T-helper 2 cell treated with Interferon-gamma antibody and Interleukin-4, amounts not matched to agents 5 μg/mL and 100 μg/mL, for 36 hours (primary cell): ENCODE measurements at places on chromosomes 13 and 19.
A peak's percentile ranks its signal among the peaks of the same experiment; 100 is the strongest.

DNA sequence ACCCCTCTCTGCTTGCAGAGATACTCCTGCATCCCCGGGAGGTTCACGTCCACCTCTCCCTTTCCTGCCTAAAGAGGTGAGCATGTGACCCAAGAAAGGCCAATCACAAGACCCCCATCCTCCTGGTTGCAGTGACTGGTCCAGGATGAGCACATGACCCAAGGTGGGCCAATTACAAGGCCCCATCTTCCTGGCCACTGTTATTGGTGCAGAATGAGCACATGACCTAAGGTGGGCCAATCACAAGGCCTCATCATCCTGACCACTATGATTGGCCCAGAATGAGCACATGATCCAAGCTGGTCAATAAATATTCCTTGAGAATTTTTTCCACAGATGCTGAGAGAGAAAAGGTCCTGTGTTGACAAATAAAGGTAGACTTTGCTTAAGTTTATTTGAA is 350.7 kb downstream of the EFNB2 start:
- DNase-seq, result no peak

- DNase-seq, result no peak
Observed at GRCh38 chr19:31499281-31500196, 150.3 kb upstream of the TSHZ3 start.

DNA sequence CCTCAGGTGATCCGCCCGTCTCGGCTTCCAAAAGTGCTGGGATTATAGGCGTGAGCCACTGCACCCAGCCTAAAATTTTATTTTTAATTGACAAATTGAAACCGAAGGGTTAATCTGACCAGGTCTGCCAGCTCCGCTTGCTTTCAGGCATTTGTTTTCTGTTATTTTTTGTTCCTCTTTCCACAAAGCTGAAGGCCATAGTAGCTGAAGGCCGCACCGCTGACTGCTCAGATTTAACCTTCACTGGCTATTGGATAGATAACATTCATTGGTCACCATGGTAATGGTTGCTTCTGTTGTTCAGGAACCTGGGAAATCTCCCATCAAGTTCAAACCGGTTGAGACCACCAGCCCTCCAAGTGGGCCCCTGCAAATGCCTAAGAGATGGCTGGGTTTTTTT is 124.5 kb upstream of the USP29 start:
- DNase-seq, result no peak

GRCh38 chr19:44313231-44313630 is 8.4 kb upstream of the ZNF235 start:
- DNase-seq, result no peak

- no peak for DNase-seq
Observed at GRCh38 chr13:85367887-85368286, 431.3 kb downstream of the SLITRK6 start.

DNA sequence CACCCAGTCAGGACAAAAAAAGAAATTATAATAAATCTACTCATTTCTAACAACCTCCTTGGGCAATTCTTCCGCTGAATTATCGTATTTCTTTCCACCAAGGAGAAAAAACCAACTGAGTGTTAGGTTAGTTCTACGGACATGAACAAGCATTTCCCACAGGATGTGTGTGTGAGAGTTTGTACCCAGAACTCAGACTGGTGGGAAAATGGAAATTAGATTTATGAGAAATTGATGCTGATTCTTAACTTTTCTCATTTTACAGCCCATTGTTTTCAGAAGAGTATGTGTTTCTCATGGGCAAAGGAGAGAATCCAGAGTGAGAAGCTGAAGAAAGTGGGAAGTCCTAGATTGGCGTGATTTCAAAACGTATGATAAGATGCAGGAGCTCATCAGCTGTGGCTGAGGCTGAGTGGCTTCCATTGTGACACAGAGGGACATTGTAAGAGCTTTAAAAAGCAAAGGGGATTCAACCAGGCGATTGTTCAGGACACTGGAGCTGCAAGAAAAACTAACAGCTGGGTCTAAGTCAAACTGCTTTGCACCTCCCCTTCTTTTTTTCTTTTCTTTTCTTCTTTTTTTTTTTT is 184.7 kb upstream of the ARGLU1 start:
- DNase-seq, result no peak

- no peak for DNase-seq
Observed at GRCh38 chr19:55488986-55489710, 912 bp downstream of the SSC5D start.

DNA sequence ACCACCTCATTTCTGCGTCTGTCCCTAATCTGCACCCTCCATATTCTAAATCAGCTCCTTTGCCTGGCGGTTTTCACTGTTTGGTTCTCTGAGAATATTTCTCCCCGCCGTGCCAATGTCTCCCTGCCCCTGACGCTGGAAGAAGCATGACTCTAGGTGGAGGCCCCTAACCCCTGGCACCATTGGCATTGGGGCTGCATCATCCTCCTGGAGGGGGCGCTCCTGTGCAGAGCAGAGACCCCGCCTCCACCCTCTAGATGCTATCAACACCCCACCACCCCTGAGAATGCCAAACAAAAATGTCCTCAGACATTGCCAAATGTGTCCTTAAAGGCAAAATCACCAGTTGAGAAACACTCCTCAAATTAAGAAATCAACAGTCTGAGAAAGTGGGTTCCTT is 6.5 kb downstream of the ZSCAN5B start:
- no peak for DNase-seq

DNA sequence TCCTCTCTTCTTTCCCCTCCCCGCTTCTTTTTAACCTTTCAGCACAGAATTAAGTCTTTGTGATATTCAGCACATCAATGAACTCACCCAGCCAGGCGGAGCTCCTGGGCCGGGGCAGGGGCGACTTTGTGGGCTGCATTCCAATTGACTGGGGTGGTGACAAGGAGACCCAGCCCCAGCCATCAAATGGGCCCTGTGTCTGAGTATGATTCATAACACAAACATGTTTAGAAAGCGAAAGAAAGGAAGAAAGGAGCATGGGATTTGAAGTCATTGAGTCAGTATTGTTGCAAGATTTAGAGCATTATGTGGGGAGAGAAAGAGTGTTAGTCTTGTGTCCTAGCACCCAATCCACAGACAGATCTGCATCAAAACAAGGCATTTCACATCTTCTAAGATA is 185.3 kb downstream of the LHFPL6 start:
- DNase-seq, result no peak

DNA sequence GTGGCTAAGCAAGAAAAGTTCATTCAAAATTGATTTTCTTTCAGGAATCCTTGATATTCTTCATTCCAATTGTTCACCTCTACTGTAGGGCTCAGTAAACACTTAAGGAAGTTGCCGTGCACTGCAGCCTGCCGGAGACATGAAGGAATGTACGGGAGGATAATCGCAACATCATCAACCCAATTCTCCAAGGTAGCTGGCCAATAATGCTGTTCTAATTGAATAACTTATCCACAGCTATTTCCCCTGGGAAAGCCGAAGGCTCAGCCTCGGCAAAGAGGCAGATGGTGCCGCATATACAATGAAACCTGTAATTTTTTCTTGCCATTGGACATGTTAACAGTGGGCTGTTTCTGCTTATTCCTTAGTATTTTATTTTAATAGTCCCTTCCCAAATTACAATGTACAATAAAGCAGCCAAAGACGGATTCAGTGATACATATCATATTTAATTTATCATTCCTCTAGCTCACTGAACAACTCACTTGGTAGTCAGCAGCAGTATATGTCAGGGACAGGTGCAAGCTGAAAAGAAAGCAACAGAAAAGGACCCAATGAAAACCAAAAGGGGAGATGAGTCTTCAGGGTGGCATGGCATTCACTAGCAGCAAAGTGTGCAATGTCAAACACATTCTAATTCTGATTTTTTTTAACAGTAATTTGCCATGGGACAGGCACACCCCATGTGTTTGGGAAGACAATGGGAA is 420.5 kb upstream of the KLF12 start:
- DNase-seq, result no peak

GRCh38 chr13:69951412-69951811 is 156.2 kb upstream of the ATXN8OS start:
- no peak for DNase-seq

GRCh38 chr19:662207-662961 is 630 bp downstream of the RNF126 start:
- DNase-seq, result peak; percentile 69

GRCh38 chr13:48110132-48110868 is 15.4 kb upstream of the MED4 start:
- no peak for DNase-seq

- DNase-seq, result no peak
Observed at GRCh38 chr13:89363144-89363543, 1692.0 kb downstream of the SLITRK5 start.

DNA sequence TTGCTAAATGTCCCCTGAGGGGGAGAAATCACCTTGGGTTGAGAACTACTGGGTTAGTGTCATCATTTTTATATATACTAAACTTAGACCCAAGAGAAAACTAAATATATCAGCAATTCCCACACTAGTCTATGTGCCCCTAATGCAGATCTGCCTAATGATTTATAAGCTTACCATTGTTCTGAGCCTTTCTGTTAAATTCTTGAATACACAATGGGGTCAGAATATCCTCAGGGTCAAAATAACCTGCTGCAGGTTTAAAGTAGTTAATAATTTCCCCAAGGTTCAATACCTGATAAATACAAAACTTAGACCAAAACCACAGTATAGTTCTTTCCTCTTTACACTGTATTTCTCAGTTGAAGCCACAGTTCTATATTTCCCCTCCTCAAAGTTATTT is 4.6 kb downstream of the VWA8 start:
- no peak for DNase-seq

DNA sequence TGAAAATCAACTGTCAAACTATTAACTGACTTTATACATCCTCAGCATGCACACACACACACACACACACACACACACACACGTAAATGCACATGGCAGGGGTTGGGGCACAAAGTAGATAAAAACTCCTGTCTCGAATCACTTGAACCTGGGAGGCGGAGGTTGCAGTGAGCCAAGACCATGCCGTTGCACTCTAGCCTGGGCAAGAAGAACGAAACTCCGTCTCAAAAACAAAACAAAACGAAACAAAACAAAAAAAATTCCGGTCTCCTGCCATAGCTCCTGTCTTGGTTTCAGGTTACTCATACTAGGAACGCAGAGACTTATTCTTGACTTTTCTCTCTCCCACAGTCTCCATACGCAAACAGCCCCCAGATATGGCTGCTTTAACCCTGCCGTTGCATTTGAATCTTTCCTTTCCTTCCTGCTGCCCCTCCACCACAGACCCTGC is 148.9 kb downstream of the SHISA2 start:
- peak; percentile 30 for DNase-seq

GRCh38 chr13:112481458-112481857 is 105.3 kb downstream of the SPACA7 start:
- DNase-seq, result no peak

- DNase-seq, result no peak
Observed at GRCh38 chr13:86792153-86792651, 879.0 kb upstream of the SLITRK5 start.

GRCh38 chr13:43448605-43449336 is 338.0 kb downstream of the ENOX1 start:
- DNase-seq, result no peak

DNA sequence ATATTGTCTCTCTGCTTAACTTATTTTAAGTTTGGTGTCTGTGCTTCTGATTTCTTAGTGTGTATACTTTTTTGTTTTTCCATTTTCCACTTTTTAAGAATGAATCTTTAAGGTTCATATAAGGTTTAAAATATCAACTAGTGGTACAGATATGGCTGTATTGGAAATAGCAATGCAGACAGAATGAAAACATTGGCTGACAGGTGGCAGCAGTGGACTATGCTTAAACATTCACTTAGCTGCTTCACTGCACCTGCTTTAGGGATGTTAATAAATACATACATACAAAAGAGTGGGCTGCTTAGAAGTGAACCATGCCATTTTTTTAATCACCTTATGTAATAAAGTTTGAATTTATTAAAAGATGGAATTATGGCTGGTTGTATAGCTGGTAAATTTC is 27.3 kb downstream of the TM9SF2 start:
- DNase-seq, result no peak

- no peak for DNase-seq
Observed at GRCh38 chr13:27825072-27825471, 32.8 kb downstream of the GSX1 start.

- no peak for DNase-seq
Observed at GRCh38 chr13:108807841-108808240, 178.4 kb downstream of the MYO16 start.

GRCh38 chr19:51980116-51980736 is 6.4 kb downstream of the ZNF350 start:
- no peak for DNase-seq
